ENCODE measurements at places on chromosomes 11 and 22.
A peak's percentile ranks its signal among the peaks of the same experiment; 100 is the strongest.

DNA sequence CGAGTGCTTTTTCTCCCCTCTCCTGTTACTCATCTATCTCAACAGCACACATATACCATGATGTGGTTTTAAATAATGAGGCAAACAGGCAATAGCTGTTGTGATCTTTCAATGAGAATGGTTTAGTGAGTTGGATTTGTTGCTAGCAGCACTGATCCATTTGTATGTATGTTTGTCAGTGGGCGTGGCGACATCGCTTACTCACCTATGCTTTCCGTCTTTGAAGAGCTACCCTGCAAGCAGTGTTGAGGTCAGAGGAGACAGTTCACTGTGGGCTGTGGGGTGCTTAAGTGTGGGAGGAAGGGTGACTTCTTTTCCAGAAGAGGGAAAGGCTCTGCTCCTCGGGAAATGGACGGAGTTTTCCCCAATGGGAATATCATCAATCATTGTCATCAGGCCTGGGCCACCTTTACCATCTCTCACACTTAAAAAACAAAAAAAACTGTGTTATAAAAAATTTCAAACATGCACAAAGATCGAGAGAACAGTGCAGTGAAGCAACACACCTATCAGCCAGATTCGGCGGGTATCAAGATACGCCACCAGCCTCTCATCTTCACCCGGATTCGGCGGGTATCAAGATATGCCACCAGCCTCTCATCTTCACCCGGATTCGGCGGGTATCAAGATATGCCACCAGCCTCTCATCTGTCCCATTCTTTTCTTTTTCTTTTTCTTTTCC lies 83.8 kb downstream of the TBC1D22A start:
- no peak for DNase-seq

DNA sequence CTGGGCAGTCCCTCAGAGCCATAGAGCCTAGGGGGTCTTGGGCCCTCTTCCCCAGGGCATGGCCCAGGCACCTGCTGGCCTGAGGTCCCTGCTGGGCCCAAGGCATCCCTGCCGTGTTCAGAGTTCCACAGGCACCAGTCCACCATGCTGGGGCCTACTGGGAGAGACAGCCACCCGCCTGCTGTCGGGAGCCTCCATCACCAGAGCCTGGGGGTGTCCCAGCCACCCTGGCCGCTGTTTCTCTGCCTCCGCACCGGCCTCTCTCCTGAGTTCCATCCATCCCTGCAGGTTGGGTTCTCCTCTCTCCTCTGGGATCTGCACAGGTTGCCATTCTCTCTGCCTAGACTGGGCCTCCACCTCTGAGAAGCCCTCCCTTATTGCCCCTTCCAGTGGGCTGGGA lies 68.6 kb downstream of the KCNQ1 start:
- no peak for DNase-seq

DNA sequence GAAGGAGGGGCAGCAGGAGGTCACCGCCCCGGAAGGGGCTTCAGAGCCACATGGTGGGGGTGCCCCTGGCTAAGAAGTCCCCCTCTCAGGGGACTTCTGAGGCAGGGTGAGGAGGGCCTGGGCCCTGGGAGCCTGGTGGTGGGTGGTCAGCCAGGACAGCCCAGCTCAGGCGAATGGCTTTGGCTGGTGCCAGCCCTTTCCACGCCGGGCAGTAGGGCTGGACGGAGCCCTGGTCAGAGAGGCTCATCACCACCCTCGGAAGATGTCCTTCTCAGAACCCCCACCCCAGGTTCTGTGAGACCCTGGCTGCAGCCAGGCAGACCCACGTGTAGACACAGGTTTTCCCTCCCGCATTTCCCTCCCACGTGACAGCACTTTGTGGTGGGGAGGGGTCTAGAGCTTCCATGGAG lies 35.9 kb downstream of the OSBPL5 start:
- no peak for DNase-seq

DNA sequence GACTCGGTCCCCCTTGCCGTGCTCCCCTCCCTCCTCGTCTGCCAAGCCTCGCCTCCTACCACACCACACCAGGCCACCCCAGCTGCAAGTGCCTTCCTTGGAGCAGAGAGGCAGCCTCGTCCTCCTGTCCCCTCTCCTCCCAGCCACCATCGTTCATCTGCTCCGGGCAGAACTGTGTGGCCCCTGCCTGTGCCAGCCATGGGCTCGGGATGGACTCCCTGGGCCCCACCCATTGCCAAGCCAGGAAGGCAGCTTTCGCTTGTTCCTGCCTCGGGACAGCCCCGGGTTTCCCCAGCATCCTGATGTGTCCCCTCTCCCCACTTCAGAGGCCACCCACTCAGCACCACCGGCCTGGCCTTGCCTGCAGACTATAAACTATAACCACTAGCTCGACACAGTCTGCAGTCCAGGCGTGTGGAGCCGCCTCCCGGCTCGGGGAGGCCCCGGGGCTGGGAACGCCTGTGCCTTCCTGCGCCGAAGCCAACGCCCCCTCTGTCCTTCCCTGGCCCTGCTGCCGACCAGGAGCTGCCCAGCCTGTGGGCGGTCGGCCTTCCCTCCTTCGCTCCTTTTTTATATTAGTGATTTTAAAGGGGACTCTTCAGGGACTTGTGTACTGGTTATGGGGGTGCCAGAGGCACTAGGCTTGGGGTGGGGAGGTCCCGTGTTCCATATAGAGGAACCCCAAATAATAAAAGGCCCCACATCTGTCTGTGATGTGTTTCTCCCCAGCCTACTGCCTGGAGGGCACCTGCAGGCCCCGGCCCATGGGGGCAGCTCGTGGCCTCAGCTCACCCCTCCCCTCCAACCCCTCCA lies 29.8 kb downstream of the CAPN1 start:
- DNase-seq = no peak

GRCh38 chr22:24303007-24303406 lies 32.4 kb downstream of the SPECC1L start:
- DNase-seq = no peak

DNA sequence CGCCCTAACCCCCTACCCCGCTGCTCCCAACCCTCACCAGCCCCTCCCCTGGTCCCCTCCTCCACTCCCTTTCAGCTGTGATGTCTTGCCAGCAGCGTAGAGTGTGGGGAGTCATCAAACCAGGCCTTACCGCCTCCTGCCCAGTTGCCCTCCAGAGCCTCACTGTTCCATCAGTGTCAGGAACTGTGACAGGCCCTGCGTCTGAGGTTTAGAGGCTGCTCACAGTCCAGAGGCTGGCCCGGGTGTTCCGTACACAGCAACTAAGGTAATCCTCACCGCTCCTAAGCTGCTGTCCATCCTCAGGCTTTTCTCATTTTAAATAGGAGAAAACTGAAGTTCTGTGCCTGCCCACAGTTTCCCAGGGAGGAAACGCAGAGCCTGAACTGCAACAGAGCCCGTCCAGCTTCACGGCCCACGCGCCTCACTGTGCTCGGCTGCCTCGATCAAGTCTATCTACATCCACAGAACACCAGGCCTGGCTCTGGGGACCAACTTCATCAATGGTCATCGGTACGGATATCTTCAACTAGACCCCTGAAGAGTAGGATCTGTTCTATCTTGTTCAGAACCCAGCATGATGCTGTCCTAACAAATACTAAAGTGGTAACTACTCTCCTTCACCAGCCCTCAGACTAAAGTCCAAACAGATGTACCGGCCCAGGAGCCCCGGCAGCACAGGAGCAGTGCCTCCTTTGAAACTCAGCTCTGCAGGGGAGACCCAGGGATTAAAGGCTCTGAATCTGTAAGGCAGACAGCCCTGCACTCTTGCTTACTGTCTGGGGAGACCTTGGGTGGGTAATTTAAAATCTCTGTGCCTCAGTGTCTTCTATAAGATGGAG lies 10.3 kb downstream of the VPS37C start:
- no peak for DNase-seq

DNA sequence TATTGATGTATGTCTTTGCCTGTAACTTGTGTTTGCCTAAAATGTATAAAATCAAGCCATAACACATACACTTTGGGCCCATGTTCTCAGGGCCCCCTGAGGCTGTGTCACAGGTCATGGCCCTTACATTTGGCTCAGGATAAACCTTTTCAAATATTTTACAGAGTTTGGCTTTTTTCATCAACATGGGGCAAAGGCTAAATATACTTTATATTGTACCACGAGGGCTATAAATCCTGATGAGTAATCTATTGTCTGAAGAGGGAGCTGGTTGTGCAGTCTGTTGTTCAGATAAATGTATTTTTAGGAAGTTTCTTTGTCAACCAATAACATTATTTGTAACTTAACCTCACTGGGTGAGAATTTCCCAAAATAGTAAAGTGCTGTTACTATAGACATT lies 404.6 kb upstream of the DDI1 start:
- DNase-seq = no peak

GRCh38 chr11:88575916-88576315 lies 238.4 kb upstream of the CTSC start:
- DNase-seq = no peak

DNA sequence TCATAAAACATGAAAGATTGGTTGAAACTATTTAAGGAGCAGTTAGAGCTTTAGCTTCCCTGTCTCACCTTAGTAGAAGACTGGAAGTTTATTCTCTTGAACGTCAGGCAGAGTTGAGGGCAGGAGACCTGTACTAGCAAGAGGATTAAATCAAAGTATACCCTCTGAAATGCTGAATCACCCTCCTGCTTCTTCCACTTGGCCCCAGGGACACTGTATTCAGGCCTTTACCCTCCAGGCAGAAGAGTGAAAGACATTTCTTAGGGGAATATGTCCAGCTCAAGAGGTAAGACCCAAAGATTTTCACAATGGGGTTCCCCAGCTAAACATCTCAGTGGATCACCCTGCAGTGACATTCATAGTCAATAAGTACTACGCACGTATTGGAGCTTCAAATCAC lies 11.9 kb downstream of the APOA4 start:
- DNase-seq = no peak

GRCh38 chr11:129277198-129277843 lies 85.2 kb upstream of the ARHGAP32 start:
- no peak for DNase-seq

GRCh38 chr11:18368221-18368620 lies 26.1 kb upstream of the LDHA start:
- DNase-seq = no peak

GRCh38 chr11:19951558-19952115 lies 208.6 kb downstream of the DBX1 start:
- peak; percentile 55 for DNase-seq

DNA sequence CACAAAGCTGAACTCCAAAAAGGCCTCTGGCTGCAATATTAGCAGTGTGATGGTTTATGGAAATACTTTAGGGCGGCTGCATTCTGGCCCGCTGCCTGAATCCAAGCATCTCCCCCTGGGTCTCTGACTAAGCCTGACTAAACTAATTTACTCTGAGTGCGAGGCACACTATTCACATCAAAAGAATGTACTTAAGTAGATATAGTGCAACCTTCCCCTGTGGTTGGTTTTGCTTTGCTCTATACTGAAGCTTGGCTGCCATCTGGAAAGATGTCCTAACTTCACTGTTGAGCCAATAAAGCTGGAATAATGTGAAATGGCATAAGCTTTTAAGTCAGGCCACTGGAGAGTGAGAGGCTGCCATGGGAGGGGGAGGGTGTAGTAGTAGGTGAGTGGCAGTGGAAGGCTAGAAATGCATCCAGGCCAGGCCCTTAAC lies 321.6 kb downstream of the AASDHPPT start:
- no peak for DNase-seq

GRCh38 chr22:30564045-30564760 lies 10.3 kb downstream of the GAL3ST1 start:
- DNase-seq = no peak

DNA sequence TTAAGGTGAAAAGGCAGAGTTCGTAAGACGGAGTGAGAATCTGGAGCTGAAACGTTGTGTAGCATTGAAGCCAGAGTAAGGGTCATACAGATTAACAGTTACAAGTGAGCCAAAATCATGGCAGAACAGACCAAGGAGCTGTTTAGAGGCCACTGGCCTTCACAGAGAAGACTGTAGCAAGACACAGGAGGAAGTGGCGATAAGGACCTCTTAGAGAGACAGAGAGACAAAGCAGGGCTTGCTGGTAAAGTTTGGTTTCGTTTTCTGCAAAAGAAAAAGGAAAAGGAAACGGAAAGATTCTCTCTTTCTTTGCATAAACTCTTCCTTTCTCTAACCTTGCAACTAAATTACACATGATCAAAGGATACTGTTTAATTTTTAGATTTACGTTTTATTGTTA lies 83.0 kb downstream of the AASDHPPT start:
- DNase-seq = no peak

DNA sequence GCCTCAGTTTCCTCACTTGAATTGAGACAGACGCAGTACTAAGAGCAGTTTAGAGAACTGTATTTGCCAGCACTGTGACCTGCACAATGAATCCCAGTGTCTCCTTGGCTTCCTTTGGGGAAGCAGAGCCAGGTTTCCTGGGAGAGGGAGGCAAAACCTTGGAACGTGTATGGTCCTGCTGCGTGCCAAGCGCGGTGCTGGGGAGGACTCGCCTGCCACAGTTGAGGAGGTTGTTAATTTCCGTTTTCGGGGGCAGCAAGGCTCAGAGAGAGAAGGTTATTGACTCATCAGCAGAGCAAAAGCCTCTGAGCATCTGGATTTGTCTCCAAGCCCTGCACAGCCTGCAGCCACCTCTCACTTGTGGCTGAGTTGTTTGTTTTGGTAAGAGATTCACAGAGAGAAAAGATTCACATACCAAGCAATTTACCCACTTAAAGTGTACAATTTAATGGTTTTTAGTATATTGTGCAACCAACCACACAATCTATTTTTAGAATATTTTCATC lies 10.8 kb downstream of the SYT12 start:
- no peak for DNase-seq

GRCh38 chr11:119928047-119928446 lies 199.0 kb upstream of the NECTIN1 start:
- no peak for DNase-seq

DNA sequence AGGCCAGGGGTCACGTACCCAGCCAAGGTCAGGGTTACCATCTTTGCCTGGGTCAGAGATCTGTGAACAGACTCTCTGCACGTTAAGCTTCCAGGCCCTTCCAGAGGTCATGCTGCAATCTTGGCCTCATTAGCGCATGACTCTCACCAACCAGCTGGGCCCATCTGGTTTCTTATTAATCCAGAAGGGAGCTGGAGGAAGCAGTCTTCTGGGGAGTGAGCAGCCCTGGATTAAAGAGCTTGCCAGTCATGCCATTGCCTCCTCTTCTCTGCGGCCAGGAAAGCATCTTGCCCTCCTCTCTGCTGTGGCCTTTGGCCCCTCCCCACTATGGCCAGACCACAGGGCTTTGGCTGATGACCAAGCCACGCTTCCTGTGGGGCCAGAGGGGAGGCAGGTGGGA lies 57.4 kb downstream of the CHST1 start:
- DNase-seq = no peak

DNA sequence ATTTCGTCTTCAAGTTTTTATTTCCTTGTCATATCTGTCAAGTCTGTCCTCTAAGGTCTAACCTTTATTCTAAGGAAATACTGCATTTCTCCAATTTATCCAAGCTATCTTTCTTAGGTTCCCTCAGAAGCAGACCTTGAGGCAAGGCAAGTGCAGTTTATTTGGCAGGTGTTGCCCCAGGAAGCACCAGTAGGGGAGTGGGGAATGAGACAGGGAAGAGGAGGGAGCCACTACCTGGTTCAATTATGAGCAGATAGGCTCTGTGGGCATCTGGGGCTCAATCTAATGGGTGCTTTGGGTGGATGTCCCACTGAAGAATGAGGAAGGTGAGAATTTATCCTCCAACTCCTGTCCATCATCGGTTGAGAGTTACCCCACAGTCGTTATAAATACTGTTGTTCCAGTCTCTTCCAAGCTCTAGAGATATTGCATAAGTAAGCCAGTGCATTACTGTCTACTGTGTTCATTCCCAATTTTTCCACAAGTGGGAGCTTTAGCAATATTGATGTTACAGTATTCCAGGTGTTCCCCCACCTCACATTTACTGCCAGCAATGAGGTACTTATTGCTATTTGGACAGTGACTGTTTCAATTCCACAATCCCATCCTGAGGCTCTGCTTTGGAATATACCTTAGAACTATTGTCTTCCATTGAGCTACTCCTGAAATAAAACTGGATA lies 154.9 kb upstream of the CEP126 start:
- no peak for DNase-seq

- no peak for DNase-seq
These were observed 7.4 kb downstream of the OTOG start for GRCh38 chr11:17554487-17554886.

All from NCI-H1105 treated with DMSO at 0.1 percent for 48 hours (cell line).